ENCODE measurements at places on chromosomes 1 and 21.

- no peak for DNase-seq
Observed at GRCh38 chr21:18608226-18608625, 204.6 kb upstream of the TMPRSS15 start.

DNA sequence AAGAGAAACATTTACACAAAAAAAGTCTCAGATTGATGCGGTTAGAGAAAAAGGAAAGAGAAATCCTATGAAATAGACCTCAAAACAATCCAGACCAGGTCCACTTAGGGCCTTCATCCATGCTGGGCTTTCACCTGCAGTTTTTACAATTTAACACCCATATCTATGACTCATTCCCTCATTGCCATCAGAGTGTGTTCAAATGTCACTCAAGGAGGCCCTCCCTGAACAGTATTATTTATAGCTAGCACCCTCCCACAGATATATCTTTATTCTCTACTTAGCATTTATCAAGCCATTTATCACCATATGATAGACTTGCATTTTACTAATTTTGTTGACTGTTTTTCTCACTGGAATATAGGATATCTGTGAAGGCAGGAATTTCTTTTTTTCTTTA, 824 bp upstream of the KRTAP21-3 start:
- DNase-seq, result no peak

DNA sequence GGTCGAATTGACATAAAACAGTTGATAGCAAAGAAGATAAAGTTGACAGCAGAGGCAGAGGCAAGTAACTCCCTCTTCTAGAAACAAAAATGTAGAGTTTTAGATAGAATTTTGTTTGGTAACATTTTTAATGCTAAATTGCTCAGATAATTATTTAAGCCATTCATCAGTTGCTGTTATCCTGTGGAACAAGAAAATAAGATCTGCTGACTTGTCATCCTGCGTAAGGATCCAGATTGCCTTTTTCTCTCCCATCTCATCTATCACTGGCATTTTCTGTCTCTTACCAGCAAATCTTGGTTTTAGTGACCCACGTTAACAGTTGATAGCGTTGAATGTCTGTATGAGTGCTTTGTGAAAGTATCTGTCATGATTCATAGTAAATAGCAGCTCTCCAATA, 29.8 kb downstream of the SOAT1 start:
- DNase-seq, result no peak

GRCh38 chr1:225250432-225250831, 177.4 kb downstream of the LBR start:
- peak; percentile 56 for DNase-seq

DNA sequence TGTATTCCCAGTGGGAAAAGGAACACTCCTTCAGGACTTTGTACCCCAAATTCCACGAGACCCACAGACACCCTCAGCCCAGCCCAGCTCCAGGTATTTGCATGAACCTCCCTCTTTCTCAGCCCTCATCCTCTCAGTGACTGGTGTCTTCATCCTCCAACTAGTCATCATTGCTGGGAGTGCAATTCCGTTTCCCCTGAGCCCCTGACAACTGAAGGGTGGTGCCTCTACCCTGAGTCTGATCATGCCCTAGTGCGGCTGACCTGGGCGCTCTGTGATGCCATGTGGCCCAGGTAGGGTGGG, 3.8 kb upstream of the ZNF692 start:
- no peak for DNase-seq

- no peak for DNase-seq
Observed at GRCh38 chr1:89391686-89392085, 27.8 kb downstream of the GBP6 start.

- no peak for DNase-seq
Observed at GRCh38 chr1:192010406-192010805, 147.9 kb upstream of the RGS18 start.

GRCh38 chr1:56202186-56202585, 377.2 kb downstream of the PLPP3 start:
- DNase-seq, result no peak

GRCh38 chr21:44962403-44962966, 22.7 kb downstream of the SLX9 start:
- DNase-seq, result no peak

- DNase-seq, result no peak
Observed at GRCh38 chr1:17559615-17560419, 20.3 kb downstream of the ARHGEF10L start.

GRCh38 chr1:10943991-10944730, 68.3 kb upstream of the TARDBP start:
- DNase-seq, result no peak

DNA sequence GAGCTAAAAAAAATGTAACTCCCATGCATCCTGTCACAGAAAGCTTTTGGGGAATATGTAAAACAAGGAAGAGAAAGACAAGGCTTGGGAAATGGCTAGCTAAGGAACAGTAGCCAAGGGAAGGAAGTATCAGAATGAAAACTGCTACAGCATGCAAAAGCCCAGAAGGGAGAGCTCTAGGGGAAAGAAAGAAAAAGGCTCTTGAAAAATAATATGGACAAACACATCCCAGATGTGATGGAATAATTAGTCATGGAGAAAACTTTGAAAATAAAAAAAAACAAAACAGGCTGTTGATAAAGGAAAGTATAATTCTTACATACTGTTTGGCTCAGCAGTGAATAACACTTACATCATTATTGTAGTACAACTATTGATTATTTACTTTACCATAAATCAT, 47.9 kb upstream of the VCAM1 start:
- no peak for DNase-seq

GRCh38 chr1:55997536-55997935, 581.8 kb downstream of the PLPP3 start:
- no peak for DNase-seq

DNA sequence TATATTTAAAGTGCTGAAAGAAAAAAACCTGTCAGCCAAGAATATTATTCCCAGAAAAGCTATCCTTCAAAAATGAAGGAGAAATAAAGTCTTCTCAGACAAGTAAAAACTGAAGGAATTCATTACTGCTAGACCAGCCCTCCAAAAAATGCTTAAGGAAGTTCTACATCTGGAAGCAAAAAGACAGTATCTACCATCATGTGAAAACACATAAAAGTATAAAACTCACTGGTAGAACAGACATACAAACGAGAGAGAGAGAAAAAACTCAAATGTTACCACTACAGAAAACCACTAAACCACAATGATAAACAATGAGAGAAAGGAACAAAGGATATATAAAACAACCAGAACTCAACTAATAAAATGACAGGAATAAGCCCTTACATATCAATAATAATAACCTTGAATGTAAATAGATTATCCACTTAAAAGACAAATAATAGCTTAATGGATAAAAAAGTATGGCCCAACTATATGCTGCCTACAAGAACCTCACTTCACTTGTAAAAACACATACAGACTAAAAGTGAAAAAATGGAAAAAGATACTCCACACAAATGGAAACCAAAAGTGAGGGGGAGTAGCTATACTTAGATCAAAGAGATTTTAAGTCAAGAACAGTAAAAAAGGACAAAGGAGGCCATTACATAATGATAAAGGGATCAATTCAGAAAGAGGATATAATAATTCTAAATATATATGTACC, 22.0 kb downstream of the NSL1 start:
- no peak for DNase-seq
